T-cell (primary cell): ENCODE measurements at places on chromosomes 16 and 17.

GRCh38 chr17:15262291-15263205, 2.6 kb downstream of the PMP22 start:
- peaks cover 70% of the 10 kb centered on the region for H3K27me3 ChIP-seq
- H3K36me3 ChIP-seq: no peaks in the 10 kb centered on the region
- H3K4me1 ChIP-seq: peaks cover 23% of the 10 kb centered on the region
- no peak overlapping the region for H3K27ac ChIP-seq
- no peak for DNase-seq
- H3K4me3 ChIP-seq: no peak overlapping the region

DNA sequence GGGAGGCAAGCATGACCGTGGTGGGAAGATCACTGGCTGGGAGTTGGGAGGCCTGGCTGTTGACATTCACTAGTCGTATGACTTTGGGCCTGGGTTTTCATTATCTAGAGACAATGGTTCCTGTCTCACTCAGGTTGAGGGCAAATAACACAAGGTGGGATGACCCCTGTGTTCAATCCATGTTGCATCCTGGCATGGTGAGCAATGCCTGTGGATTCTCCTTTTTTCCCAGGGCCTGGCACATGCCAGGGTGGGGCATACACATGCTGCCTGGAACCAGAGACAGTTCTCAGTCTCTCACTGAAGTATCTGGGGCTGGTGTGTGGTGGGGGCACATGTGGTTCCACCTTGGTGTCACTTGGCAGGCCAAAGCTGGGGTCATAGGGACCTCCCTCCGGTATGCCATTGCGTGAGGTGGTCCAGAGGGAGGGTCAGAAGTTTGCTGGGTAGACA, 5.4 kb downstream of the THRA start:
- no peaks in the 10 kb centered on the region for H3K36me3 ChIP-seq
- H3K4me3 ChIP-seq: peak overlapping the region; percentile 49
- DNase-seq: no peak
- peak overlapping the region; percentile 50 for H3K27ac ChIP-seq
- no peaks in the 10 kb centered on the region for H3K27me3 ChIP-seq

- no peak for DNase-seq
- H3K27ac ChIP-seq: no peak overlapping the region
- peaks cover 47% of the 10 kb centered on the region for H3K27me3 ChIP-seq
- H3K36me3 ChIP-seq: no peaks in the 10 kb centered on the region
Measured at GRCh38 chr17:45906237-45906636, 11.9 kb downstream of the MAPT start.

DNA sequence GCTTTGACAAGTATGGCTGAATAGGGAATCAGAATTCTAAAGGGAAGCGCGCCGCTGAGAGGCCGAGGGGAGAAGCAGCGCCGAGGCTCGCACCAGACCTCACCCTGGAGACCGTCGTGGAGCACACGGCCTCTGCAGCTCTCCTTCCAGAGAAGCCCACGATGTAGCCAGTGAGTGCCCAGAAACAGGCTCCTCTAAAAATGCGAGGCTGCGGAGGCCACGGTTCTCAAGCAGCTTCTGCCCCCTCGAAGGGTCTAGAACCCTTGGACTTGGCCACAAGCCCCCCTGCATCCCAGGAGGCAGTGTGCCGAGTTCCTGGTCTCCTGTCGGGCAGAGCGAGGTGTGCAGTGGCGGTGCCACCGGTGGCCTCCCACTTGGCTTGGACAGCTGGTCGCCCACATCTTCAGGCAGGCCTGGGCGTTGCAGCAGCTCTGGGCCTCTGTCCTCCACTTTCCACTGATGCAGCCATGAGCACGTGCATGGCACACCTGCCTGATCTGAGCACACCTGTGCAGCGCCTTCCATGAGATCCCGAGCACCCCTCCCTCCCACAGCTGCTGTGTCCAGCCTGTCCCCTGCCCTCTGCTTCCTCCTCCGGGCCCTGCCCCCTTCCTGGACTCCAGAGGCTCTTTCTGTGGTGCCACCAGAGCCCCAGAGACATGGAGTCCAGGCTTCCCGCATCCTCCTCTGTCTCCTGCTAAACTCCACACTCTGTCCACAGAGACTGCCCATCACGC, 18.9 kb upstream of the WDR45B start:
- H3K27me3 ChIP-seq: no peaks in the 10 kb centered on the region
- H3K4me3 ChIP-seq: no peak overlapping the region
- H3K36me3 ChIP-seq: no peaks in the 10 kb centered on the region
- H3K4me1 ChIP-seq: no peaks in the 10 kb centered on the region
- no peak for DNase-seq

- no peaks in the 10 kb centered on the region for H3K36me3 ChIP-seq
- peaks cover 64% of the 10 kb centered on the region for H3K4me1 ChIP-seq
- peak overlapping the region; percentile 75 for H3K27ac ChIP-seq
- H3K27me3 ChIP-seq: no peaks in the 10 kb centered on the region
Measured at GRCh38 chr16:28188085-28188916, 23.5 kb downstream of the XPO6 start.

DNA sequence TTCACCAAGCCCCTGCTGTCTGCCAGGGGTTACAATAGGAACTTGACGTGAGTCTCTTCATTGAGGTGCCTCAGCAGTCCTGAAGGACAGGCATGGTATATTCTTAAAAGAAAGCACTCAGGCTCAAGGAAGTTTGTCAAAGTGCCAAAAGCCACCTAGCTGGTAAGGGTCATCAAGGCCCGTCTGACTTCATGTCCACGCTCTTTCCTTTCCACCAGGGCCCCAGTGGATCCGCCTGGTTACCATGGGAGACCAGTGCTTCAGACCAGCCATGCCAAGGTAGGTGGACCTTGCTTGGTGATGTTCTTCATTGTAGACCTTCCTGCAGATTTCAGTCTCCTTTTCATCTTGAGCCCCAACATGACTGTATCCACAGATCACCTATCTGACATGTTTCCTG, 27.6 kb upstream of the CCL1 start:
- H3K4me3 ChIP-seq: no peak overlapping the region
- H3K36me3 ChIP-seq: no peaks in the 10 kb centered on the region
- DNase-seq: no peak
- H3K27ac ChIP-seq: no peak overlapping the region

DNA sequence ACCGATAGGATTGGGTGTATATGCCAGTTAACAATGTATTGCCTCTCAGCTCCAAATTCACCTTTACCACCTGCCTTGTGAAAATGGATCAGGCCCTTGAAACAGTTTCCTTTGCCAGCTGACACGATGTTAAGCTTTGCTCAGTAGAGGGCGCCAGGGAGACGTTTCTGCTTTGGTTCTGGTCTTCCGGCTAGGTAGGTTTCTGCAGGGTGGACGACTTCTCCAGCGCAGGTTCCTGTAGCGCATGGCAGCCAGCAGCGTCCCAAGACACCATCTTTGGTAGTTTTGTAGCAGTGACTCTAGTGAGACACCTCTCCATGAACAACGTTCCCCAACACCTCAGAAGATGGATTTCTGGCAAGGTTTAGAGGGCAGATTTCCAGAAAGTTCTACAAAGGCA, 24.0 kb downstream of the SYCE1L start:
- no peak for DNase-seq
- no peak overlapping the region for H3K27ac ChIP-seq
- H3K36me3 ChIP-seq: no peaks in the 10 kb centered on the region

DNA sequence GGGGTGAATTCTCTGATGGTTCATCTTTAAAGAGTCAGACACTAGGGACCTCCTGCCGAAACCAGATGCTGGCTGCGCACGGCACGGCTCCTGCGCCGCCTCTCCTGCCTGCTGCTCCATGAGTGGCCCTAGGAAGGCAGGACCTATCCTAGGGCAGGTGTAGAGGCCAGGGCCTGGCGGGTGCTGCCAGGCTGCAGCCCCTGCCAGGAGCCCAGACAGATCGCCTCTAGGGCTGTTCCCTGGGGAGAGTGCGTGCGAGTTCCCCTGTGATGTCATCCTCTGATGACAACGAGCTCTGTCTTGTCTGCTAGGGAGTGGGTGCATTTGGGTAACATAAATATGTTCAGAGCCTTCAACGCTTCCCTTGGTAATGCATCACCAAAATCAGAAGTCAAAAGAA, 23.9 kb downstream of the SLC38A10 start:
- H3K27ac ChIP-seq: no peak overlapping the region
- DNase-seq: no peak
- H3K4me1 ChIP-seq: no peaks in the 10 kb centered on the region
- peaks cover 9% of the 10 kb centered on the region for H3K36me3 ChIP-seq
- H3K27me3 ChIP-seq: no peaks in the 10 kb centered on the region

GRCh38 chr17:17071531-17072360, 29.5 kb downstream of the MPRIP start:
- H3K36me3 ChIP-seq: peaks cover 3% of the 10 kb centered on the region
- peaks cover 4% of the 10 kb centered on the region for H3K4me1 ChIP-seq
- no peak for DNase-seq
- no peak overlapping the region for H3K27ac ChIP-seq
